NCI-H510A treated with DMSO at 0.1 percent for 48 hours (cell line): ENCODE measurements at places on chromosomes 16 and 17.

GRCh38 chr17:35568561-35568960 is 7.9 kb upstream of the SLFN14 start:
- DNase-seq: no peak

DNA sequence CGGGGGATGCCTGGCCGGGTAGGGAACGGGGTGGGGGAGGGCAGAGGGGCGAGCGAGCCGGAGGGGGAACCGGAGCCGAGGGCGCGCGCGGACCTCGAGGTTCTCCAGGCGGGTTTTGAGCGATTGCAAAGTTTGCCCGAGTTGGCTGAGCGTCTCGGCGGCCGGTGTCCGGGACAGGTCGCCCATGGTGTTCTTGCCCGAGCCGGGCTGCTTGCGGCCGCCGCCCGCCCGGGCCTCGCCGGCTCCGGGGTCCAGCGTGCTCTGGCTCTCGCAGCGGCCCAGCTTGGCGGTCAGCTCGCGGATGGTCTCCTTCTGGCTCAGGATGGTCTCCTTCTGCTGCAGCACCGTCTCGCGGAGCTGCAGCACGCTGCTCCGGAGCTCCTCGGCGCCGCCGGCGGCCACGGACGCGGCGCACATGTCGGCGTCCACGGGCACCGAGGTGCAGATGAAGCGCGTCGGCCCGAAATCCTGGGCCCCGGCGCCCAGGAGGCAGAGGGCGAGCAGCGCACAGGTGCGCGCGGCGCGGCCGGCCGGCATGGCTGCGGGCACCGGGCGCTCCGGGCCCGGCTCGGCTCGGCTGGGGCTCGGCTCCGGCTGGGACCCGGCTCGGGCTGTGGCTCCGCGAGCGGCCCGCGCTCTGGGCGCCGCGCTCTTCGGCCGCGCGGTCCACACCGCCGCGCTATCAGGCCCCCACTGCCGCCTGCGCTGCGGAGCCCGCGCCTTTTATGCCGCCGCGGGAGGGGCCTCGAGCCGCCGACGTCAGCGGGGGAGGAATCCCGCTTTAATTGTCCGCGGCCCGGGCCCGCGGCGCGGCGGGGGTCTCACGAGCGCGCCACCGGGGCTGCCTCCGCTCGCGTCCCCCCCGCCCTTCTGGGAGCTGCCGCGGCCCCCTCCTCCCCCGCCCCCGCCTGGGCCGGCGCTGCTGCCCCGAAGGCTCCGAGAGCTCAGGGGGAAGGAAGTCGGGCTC is at the start of gene NPTX1:
NPTX1 (minus strand) TSS at position 698 of the 967 bp plus-strand sequence; CDS start at position 537, 161 bp downstream.
- peak; percentile 59 for DNase-seq

- peak; percentile 74 for DNase-seq
Observed at GRCh38 chr17:71632328-71632727, 488.5 kb upstream of the SOX9 start.

DNA sequence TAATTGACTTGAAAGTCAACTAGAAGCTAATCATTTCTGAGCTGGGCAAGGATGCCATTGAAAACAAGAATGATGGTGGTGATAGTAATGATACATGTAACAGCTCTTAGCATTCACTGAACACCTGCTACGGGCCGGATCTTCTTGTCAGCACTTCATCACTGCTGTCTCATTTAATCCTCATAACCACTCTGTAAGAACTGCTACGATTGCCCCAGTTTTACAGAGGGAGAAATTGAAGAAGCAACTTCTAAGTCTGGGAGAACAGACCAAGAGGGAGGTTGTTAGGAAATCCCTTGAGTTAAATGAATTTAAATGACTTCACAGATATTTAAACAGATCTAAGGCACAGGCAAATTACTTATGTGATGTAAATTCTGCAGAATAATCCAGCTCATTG is 7.0 kb upstream of the GAN start:
- no peak for DNase-seq

DNA sequence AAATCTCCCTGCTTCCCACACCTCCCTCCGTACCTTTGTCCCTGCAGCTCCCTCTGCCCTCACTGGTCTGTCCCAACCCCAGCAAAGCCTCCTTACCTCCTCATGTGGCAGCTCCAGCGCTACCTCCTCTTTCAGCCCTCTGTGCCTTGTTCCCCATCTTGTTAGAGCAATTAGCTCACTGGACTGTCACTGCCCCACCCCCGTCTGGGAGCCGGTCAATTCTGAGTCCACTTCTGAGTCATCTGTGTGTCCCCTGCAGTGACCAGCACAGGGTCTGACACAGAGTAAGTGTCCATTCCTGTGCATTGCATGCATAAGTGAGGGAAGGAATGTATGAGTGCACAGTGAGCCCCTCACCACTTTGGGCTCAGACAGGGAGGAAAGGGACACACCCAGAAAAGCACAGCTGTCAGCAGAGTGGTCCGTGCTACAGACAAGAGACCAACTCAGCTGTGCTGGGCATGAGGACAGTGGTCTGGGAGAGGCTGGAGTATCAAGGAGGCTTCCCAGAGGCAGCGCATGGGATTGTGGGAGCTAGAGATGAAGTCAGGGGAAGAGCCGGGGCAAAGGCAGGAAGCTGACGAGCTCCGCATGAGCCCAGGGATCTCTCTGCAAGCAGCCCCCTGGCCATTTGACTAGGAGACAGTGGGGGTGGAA is 45.9 kb downstream of the PITPNM3 start:
- DNase-seq: no peak

- no peak for DNase-seq
Observed at GRCh38 chr16:66293932-66294331, 72.6 kb upstream of the CDH5 start.

DNA sequence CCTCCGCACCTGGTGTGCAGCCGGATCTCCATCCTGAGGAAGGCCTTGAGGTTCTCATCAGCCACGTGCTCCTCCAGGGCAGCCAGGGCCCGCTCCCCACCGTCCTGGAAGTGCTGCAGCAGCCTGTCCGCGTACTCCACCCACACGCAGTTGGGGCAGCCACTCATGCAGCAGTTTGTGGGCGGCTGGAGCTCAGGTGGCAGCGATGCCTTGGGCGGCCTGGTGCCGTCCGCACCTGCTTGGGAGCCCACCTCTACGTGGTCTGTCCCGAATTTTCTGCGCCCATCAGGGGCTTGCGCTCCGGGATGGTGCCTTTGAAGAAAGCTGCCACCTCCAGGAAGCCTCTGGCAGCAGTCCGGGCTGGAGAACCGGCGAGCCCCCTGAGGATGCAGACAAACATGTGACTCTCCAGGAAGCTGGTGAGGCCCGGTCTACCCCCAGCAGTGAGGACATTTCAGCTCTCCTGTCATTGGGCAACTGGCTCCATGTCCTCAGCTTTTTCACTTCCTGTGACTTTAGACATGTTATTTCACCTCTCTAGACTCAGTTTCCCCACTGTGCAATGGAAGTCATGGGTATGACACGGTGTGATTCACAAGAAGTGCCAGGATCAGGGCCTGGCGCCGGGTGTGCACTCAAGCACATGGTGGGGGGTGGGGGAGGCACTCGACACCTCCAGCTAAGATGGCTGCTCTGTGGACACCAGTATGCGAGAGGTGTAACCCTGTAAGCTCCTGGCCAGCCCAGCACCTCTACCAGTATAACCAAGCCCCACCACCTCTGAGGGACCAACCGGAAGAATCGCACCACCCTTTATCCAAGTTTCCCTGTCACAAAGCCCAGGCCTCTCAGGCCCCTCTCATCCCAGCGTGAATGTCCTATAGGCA is 957 bp downstream of the OXLD1 start:
- DNase-seq: peak; percentile 66

GRCh38 chr17:76536511-76537287 is 810 bp downstream of the CYGB start:
- DNase-seq: no peak

DNA sequence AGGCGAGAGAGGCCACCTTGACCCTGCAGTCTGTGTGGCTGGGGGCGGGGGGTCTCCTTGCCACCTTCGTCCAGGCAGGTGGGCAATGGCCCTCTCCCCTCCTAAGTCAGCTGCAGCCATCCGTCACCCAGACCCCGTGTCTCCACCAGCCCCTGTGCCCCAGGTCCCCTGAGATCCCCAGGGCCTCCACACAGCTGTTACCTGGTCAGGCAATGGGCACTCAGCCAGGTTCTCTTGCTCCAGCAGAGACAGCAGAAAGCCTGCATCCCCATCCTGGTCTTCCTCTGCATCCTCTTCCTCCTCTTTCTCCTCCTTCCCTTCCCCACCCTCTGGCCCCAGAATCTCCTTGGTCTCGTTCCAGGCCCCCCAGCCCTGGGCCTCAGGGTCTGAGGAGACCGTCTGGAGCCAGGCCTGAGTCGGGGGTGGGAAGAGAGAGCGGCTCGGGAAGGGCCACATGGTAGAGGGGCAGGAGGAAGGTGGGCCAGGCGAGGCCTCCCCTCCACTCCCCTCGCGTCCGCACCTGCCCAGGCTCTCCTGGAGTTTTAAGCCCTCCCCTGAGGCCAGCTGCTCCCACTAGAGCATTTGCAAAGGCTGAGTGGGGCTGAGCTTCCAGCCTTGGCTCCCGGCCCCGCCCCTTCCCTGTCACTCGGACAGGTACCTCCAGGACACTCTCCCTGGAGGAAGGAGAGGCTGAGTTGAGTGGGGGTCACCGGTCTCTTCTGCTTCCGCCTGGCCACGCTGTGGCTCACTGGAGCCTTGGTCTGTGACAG is at the start of gene PABPN1L:
PABPN1L (minus strand) TSS at position 510 of the 770 bp plus-strand sequence; CDS start at position 456, 54 bp downstream.
- no peak for DNase-seq

GRCh38 chr17:8572764-8573163 is 57.8 kb downstream of the MYH10 start:
- no peak for DNase-seq

DNA sequence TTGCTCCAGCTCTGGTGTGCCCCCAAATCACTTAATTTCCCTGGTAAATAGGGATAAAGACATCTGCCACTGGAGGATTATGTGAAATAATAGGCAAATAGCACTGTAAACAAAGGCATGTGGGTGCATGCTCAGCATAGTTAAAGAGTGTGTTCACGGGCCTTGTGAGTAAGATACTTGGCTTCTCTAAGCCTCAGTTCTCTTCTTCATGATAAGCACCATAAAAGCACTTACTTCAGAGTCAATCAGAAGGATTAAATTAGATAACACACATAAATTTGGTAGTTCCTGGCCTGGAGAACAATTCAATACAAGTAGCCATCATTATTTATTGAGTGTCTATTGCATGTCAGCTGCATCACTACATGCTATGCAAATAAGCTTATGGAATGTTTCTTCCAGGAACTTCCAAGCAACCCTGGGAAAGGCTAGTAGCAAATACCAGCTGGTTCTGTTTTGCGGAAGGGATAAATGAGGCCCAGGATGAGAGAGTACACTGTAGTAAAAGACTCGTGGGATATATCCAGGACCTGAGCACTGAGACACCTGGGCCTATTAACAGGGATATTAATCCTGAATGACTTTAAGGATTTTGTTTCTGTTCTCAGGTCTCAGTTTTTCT is 14.5 kb downstream of the CCL11 start:
- DNase-seq: no peak

DNA sequence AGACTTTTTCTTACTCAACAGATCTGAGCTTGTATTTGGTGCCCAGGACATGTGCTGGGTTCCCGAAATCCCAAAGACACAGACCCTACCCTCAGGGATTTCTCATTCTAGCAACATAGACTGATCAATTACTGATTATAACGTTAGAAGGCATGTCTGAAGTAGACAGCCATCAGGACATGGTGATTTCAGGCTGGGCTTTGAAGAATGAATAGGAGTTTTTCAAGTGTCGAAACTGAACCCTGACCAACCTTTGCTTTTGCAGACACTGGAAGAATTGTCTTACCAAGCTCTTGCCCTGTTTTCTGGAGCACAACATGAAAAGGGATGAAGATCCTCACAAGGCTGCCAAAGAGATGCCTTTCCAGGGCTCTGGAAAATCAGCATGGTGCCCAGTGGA is 40.0 kb upstream of the IL21R start:
- DNase-seq: no peak

DNA sequence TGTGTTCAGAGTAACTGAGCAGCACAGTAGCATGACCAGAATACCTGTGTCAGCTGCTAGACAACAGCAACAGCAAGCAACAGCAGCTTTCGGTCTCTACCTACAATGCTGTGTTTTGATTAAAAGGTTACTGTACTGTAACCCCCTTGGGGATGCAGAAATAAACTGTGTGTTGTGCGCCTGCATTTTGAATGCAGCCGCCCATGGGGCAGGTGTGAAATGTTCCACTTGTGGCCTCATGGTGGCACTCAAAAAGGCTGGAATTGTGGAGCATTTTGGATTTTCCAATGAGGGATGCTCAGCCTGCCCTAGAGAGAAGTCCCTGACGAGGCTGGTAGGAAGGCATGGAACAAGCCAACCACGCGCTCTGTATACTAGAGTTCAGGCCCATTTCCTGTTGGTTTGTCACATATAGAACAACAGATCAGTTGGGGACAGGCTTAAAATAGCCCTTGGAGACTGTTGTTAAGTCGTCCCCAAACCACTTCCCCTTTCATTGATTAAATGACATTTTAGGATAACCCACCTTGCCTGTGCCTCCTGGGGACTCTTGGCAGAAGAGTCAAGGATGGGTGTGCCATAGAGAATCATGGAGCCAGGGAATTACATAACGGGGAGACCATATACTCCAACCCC is 27.1 kb downstream of the SCPEP1 start:
- DNase-seq: peak; percentile 23

DNA sequence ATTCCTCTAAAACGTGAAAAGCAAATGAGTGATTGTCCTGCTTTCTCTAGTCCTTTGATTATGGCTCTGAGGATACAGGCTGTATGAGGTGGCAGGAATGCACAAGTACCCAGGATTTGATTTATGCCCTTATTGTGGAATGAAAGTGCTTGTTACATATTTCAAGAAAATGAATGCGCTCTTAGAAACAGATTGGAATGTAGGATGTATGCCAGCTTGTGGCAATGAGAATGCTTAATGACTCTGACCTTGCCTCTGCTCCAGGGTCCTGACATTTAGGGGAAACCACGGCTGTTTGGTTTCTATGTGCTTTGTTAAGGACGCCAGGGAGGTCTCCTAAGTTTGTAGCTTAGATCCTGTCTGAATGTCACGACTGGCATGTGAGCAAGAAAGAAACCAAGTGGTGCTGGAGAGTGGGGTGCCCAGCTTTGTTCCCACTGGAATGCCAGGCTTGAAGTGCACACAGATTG is 22.0 kb downstream of the PRCD start:
- DNase-seq: no peak

- no peak for DNase-seq
Observed at GRCh38 chr16:46949241-46949892, 24.1 kb downstream of the DNAJA2 start.

DNA sequence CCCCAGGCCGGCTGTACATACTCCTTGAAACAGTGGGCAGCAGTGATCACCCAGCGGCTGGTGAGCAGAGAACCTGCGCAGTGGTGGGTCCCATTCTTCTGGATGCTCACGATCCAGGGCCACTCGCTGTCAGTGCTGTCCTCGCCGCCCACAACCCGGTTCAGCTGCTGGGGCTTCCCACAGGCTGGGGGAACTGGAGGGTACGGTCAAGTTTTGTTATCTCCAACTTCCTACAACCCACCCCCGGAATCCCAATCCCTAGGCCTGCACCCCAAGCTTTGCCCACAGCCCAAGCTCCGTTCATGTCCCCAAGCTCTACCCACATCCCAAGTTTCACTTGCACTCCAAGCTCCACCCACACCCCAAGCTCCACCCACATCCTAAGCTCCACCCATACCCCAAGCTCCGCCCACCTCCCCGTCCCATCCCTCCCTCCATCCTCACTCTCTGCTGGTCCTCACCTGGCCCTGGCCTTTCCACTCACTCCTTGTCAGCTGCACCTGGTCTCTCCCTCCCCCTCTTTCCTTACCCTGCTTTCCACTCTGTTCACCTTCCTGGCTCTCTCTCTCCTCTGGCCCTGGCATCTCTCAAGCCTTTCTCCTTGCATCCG is 1.8 kb downstream of the PRSS22 start:
- DNase-seq: no peak
